ENCODE measurements at places on chromosomes 7 and 10.

DNA sequence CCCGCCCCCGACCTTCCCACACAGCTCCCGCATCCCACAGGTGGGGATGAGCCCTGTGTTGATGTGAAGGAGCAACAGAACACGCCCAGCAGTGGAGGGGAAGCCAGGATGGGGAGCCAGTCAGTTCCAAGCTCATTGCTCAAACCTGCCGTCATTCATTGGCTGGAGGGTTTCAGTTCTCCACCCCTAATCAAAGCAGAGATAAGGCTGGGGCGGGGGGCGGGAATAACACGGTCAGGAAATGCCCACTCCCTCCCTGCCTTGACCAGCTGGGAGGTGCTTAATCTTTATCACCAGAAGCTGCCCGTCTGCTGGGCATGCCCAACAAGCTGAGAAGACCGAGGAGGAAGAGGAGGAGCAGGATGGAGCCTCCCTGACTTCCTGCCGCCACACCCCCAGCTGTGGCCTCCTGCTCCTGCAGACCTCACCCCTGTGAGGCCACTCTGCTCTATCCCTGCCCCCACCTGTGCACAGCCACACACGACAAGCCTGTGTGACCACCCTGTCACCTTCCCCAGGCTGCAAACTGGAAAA is 265.1 kb downstream of the ZEB1 start:
- no peak for DNase-seq

- DNase-seq: no peak
Measured at GRCh38 chr7:138900035-138900828, 81.0 kb downstream of the KIAA1549 start.

DNA sequence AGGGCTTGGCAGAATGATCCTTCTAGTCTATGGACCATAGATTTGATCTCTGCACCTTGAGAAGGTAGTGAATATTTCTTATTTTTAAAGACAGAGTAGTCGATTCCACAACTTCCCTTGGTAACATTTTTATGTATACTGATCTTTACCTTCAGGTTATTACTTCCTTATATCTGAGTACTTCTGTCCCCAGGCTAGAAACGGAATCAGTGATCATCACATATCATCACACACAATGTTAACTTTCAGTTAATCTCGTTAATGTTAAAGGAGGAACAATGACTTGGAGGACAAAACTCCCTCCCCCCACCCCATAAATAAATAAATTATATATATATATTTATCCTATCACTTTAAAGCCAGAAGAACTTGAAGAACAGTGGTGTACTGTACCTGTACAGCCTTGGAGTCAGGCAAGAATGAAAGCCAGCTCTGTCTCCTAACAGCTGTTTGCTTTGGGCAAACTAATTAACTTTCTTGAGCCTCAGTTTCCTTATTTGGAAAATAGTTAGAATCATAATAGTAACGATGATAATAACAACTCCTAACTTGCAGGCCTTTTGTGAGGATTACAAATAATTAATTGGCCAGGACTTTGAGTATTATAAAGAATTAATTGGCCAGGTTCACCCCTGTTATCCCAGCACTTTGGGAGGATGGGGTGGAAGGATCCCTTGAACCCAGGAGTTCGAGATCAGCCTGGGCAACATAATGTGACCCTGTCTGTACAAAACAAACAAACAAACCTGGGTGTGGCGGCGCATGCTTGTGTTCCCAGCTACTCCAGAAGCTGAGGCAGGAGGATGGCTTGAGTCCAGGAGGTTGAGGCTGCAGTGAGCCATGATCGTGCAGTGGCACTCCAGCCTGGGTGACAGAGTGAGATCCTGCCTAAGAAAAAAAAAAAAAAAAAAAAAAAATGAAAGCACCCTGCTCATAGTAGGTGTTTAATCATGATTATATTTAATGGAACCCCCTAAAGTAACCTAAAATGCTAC is 63.5 kb downstream of the SAMD9 start:
- DNase-seq: no peak

DNA sequence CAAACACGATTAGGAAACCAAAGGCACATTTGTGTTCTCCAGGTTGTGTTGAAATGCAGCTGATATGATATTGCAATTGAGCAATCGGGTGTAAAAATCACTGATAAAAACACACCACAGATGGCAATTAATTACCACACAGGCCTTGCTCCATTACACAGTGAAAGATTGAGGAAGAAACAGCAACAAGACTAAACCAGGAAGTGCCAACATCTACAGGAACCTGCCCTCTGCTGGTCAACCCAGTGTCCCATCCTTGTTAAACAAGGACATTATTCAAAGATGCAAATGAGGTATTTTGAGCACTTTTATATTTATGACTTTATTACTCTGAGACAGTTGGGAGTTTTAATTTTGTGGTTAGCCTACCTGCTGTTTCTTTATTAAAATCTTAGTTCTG is 765.6 kb upstream of the GHITM start:
- no peak for DNase-seq

- no peak for DNase-seq
Measured at GRCh38 chr10:118840071-118840775, 85.5 kb upstream of the CACUL1 start.

- DNase-seq: no peak
Measured at GRCh38 chr10:116053910-116054309, 219.1 kb downstream of the GFRA1 start.

DNA sequence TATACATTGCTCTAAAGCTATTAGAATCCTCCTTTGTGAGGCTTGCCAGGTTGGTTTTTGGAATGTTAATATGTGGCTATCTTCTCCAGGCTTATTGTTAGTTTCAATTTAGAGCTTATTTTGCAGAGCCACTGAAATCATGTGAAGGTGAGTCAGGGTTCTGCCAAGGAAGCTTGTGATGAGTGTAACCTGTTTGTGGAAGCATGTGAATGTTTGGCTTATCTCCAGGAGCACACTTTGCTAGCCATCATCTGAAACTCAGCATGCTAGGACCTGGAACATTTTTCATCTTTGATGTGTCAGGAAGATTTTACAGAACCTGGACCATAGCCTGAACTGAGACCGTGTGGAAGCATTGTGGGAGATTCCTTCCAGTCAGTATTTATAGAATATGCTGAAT is 197.3 kb downstream of the PPP1R9A start:
- no peak for DNase-seq

DNA sequence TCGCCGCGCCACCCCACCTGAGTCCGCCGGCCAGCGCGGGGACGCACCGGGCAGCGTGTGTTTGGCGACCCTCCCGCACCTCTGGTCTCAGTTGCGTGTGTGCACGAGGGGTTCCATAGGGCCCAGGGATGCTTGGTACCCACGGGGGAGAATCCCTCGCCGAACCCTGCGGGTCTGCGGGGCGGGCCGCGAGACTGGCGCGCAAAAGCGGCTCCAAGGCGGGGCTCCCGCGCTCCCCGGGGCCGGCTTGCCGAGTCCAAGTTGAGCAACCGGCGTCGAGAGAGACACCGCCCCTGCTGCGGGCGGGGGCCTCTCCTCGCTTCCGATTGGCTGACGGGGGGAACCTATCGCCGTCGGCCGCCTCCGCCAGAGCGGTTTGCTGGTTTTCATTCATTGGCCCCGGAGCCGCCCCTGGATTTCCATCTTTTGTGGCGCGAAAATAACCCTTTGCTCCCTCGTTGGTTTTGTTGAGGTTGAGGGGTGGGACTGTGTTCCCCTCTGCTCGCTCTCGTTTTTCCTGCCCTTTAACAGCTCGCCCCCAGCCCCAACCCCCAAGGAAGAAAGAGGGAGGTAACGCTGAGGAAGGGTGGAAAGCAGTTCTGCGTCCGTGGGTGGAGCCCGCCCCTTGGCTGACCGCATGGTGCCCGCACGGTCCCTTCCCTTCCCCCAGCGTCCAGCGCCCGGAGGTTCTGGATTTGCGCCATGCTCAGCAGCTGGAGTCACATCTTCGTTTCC is 4.0 kb upstream of the IGF2BP3 start:
- no peak for DNase-seq

Measured in spinal cord (tissue), 10 donors.